ENCODE measurements at places on chromosomes 2 and 18. TPM values are rescaled to one million over a fixed set of nuclear protein-coding genes. Genes with fewer than 3 reads are reported as not detected.

DNA sequence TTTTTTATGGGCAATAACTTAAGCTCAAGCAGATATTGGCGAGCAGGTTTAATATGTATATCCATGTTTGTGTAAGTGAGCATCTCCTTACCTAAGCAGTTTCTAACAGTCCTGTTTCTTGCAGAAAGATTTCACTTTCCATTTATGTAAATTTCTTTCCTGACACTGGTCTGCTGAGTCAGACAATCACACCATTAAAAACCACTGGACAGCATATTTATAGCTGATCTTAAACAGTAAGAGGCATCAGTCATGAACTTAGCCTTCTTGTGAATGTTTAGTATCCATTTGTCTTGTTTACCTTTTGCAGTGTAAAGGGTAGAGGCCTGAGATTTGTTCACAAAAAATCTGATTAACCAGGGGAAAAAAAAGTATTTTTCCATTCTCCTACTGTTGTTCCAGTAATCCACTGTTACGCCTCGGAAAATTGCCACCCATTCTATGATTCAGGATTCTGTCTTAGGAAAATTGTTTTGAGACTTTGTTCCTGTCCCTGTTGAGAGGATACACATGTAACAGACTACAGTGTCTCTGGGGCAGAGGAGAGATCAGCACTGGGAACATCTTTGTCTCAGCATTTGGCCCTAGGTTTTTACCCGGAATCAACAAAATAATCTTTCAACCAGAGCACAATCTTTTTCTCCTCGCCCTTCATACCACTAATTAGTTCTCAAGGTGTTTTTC is 521.0 kb upstream of the NRP2 start:
- peak; percentile 32 for DNase-seq

DNA sequence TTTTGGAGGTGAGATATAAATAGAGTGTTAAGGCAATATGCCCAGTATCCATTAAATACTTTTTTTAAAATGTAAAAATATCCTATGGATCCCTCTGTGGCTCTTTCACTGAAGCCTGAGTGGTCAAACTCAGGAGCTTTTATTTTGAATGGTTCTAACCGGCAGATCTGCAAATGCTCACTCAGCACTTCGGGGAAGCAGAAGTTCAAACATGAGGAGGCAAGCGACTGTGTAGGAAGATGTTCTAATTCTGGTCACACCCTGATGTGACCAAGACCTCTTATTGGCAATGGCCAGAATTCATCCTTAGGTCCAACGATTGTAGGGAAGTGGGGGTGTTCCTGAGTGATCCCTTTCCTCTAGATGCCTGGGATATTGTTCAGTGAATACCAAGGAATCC is 168.8 kb downstream of the CDCA7 start:
- no peak for DNase-seq

- peak; percentile 74 for DNase-seq
Observed at GRCh38 chr18:55539240-55539639, 48.8 kb downstream of the TCF4 start.

DNA sequence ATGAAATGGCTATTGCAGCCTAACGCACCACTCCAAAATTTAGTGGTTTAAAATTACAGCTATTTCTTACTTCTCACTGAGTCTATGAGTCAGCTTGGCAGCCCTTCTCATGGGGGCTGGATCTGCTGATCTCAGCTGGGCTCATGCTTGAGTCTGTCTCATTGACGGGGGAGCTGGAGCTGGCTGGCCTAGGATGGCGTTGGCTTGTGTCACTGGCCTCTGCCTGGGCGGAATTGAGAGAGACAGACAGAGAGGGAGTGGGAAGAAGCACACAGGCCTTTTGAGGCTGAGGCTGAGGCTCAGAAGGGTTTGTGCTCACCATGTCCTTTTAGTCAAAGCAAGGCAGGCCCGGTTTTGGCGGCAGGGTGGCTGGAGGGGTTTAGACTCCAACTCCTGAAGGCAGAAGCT is 412.1 kb upstream of the MYT1L start:
- no peak for DNase-seq

TIGD1 gene
- total RNA-seq = 2.1 TPM

DNA sequence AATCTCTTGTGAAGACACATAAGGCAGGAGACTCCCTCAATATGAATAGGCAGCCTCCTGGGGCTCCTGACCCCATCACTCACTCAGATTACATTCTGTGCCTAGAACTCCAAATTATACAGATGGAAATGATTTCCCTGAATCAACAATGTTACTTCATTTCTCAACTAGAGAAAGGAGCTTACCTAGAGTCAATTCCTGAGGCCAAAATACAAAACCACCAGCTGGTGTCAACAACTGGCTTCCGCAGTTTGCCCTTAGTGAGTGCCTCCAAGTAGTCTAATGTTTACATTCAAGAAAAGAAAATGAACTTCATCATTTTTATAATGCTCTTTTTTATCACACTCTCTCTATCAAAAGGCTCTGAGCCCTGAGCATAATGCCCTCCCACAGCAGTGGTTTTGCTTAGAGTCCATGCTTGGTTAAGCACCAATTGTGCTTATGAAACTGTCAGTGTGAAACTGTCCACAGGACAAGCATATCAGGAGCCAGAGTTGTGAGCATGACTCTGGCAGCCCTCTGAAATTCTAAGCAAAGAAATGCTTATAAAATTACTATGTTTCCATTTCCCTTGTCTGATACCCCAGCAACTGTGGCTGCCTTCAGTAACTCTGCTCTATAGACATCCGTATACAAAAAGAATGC is 305.7 kb upstream of the PKDCC start:
- no peak for DNase-seq

DNA sequence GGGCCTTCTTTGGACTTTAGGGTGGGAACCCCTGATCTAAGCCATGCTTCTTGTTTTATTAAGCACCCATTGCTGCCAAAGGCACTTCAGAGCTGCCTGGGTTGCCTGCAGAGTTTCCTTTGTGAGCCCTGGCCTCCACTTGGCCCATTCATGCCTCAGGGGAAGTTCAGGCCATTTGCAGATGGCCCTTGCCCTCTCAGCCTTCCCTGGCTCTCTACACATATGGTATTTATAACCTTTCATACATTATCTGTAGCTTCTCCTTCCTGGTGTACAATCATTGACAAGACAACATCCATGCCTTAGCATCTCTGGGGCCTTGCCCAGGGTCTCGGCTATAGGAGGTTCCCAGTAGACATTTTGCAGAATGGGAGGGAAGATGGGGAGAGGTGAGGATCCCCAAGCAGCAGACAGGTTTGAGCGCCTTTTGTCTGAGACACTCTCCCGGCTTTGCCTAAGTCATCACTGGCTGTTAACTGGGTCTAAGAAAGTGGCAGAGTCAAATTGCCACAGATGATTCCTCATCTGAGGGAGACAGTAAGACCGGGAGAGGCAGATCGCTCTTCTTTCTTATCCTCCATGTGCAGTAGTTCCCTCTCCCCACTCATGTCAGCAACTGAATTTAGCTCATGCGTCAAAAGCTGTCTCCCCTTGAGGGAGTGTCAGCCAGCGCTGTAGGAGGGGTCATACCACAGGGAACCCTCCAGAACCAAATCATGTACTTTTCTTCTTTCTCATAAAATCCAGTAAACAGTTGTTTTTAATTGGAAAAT is 2.7 kb downstream of the EHD3 start:
- no peak for DNase-seq

GRCh38 chr2:230684270-230685168 is 28.1 kb upstream of the CAB39 start:
- peak; percentile 85 for DNase-seq

SP100 gene
- 93.0 TPM for total RNA-seq

MYCN gene
- not detected for total RNA-seq

SLC19A3 gene
- total RNA-seq = 0.17 TPM

DNA sequence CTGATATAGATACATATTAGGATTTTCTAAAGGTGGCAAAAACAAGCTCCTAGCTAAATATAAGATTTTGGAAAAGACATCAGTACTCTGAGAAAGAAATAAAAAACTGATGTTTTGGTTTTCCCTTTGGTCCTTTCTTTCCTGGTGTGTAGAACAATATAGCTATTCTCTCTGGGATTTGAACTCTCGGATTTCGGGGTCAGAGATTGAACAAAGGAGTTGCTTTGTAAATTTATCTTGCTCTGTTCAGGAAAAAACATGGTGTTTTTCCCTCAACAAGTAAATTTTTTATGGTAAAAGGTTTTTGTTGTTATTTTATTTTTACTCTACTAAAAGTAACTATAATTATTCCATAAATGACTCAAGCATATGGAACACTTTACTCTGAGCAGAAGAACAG is 889.3 kb downstream of the ERBB4 start:
- no peak for DNase-seq

DNA sequence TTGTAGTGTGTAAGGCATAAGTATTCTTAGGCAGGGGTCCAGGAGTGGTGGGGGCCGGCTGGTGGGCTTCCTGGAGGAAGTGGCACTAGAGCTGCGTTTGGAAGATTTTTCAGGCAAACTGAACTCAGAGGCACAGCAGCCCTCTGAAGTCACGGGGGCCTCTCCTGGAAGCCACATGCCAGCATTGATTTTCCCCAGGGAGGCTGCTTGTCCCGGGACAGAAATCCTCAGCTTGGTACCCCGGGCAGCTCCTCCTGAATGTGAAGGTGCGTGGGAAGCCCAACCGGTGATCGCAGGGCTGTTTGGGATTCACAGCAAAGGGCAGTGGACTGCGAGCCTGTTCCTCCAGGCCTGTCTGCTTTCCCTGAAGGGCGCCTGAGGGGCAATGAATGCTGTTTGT is 1.6 kb upstream of the PDIA6 start:
- no peak for DNase-seq

GRCh38 chr2:8202132-8202531 is 479.7 kb upstream of the ID2 start:
- no peak for DNase-seq

- DNase-seq = peak; percentile 1
Observed at GRCh38 chr18:68221111-68221724, 493.7 kb downstream of the TMX3 start.

GRCh38 chr2:30155202-30155601 is 8.4 kb downstream of the YPEL5 start:
- no peak for DNase-seq

WDR7 gene
- 19.0 TPM for total RNA-seq

All from fibroblast of lung (primary cell).